Activated CD4-positive, alpha-beta memory T cell treated with anti-CD3 and anti-CD28 coated beads, Interleukin-2, amount 10 ng/mL, durations not matched to agents 7 days and 5 days (primary cell): ENCODE measurements at places on chromosomes 16 and 17.

DNA sequence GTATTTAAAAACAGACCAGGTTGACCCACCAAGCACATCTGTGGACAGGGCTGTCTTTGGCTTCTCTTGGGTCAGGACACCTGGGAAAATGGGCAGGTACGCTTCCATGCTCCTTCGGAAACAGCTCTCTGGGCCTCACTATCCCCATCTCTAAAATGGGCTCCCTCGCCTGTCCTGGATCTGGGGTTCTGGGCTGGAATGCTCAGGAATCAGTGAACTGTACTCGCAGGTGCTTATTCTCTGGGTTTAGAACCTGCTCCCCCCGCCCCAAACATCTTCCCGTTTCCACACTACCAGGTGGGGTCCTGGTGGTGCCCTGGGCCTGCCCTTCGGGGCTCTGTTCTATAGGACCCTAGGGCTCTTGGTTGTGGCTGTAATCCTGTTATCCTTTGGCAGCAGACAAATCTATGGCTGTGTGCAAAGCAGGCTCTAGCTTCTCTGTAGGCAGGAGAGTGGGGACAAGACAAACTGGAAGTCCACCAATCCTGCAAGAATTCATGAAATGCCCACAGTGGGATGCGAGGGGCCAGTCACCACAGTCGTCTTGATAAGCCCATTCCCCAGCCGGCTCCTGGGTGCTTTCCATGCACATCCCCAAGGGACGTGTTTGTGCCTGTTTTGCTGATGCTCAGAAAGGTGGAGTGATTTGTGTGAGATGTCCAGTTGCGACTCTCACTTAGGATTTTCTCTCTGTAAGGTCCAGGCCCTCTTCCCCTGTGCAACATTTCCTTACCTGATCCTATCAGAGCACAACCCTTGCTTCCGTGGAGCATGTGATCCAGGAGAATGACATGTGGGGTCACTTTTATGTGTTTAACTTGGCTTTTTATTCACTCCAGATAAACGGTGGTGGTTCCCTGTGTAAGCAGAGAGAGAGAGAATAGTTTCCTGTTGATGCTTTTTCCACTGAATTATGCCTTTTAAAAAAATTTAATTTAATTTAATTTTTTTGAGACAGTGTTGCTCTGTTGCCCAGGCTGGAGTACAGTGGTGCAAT lies 37.2 kb downstream of the HAPSTR1 start:
- no peak for DNase-seq

DNA sequence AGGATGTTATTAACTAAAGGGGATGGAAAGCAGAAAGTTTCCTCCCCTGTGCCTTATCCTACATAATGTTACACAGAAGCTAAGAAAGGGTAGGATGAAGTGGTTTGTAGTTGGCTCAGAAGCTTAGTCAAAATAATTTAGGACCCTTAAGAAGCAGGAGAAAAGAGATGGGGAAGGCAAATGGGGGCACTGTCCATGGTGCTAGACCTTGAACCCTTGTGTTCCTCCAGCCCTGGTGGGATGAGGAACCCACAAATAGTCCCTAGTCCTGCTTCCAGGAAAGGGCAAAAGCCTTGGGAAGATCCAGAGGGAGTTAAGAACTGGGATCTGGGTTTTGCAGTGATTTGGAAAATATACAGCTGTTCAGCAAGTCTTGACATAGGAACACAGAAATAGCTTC lies 54.5 kb downstream of the SLC5A11 start:
- DNase-seq: no peak

- DNase-seq: no peak
Measured at GRCh38 chr17:22268214-22268911, 576.0 kb downstream of the KCNJ18 start.

GRCh38 chr17:2369551-2370210 lies 31.2 kb downstream of the MNT start:
- no peak for DNase-seq
